ENCODE measurements at places on chromosomes 3 and 15.

DNA sequence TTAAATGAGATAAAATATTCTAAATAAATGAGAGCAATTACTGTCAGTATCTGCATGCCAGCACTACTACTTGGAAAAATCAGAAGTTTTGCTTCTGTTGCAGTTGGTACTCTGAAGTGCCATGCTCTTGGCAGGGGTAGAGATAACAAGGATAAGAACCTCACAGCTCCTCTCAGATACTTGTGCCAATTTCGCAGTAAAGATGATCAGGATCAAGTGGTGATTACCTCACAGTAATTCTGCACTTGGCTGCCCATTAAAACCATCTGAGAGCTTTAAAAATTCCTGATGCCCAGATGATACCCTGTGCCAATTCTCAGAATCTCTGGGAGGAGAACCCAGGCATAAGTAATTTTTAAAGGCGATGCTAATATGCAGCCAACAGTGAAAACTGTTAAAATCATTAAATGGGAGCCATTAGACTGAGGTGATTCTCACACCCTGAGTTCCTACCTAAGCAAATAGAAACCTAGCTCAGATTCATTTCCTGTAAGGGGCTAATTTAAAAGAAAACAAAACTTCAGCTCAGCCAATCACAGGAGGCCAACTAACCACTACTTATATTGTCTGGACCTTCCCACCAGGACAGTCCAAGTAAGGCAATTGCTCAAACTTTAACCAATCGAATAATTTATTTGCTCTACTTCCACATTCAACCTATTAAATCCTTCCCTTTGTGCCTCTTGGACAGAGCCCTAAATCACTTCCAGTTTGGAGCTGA is 171.2 kb downstream of the KCNMB2 start:
- no peak for DNase-seq

- DNase-seq, result no peak
Observed at GRCh38 chr3:52004906-52005395, 9.3 kb upstream of the RPL29 start.

DNA sequence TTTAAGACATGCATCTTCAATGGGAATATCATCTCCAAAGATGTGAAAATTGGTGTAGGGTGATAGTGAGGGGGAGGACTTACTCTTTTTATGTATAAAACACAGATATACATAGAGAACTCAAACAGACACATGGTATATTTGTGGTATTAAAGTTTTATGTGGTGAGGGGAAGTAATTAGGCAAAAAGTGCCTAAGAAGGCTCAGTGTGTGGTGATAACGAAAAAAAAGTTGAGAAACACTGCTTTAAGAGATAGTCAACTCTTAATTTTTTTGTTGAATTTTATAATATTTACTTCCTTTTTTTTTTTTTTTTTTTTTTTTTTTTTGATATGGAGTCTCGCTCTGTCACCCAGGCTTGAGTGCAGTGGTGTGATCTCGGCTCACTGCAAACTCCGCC is 174.2 kb upstream of the FRMD4B start:
- DNase-seq, result no peak

DNA sequence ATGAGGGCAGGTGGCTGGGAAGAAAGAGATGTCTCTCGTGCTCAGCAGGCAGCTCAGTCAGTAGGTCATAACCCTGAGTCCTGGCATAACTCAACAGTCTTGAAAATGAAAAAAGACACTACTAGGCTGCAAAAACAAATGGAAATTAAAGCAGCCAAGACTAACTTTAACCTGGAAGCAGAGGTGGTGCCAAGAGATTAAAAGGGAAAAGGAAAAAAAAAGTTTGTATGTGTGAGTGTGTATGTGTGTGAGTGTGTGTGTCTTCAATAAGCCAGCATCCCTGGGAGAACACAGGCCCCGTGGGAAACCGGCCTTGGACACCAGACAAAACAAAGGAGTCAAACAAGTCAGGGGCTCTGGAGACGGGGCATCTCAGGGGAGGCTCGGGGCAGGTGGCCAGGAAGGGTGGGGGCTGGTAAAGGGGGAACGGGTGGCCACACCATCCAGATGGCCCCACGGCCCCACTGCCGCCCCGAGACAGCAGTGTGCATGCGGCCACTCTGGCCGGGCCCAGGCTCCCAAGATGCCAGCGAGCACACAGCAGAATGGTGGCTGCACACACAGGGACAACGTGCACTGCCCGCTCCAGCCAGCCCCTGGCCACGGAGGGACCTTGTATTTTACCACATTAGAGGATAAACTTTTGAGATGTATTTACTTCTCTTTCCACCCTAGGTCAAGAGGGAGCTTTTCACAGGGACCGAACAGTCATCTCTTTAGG is 23.8 kb downstream of the CYFIP1 start:
- no peak for DNase-seq

DNA sequence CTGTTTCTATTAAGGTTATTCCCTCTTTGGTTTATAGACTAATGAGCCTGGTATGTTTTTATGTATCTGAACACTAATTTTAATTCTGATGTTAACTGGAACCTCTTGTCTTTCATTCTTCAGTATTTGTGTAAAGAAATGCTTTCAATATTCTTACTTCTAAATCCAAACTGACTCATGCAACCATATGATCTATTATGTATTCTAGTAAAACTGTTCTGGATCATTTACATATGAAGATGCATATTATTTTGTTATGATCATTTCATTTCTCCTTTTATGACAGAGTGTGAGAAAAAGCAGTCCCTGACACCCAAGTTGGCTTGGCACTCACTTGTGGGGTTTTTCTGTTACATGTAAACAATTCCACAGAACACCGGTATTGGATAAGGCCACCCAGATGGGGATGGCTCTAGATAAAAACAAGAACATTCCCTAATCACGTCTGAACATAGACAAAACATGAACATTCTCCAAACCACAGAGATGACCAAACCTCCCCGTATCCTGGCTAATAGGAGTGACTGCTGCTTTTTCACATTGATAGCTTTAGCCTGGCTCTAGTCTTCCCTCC is 72.2 kb upstream of the EPHB3 start:
- DNase-seq, result no peak

DNA sequence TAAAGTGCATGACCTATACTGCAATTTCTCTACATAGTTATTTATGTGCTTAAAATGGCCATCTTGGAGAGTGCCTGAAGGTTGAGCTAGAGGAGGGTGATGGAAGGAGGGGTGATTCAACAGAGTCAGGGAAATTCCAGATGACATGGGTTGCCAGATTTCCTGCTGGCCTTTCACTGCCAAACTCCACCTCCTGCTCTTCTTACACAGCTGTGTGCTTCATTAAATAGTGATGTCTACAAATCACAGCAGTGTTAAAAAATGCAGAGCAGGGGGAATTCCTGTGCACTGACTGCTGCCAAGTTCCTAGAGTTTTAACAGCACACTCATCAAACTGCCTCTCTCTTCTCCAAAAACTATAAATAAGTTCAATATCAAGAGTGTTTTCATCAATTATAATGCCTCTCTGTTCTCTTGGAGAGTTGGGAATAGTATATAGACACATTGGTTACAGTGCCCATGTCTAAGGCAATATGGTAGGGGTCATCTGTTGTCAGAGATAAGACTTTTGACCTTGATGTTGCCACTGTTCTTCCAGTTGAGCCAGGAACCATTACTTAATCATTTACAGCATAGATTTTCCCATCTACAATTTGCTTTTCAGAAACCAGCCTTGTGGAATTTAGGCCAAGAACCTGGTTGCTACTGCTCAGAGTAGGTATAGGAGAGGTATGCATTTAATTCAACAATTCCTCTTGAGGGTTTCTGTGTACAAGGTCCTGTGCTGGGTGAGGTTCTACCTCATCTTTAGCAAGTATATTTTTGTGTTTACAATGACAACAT is 79.6 kb downstream of the TP63 start:
- DNase-seq, result no peak

GRCh38 chr3:37704064-37704463 is 157.6 kb upstream of the CTDSPL start:
- DNase-seq, result no peak

GRCh38 chr3:184599143-184599542 is 37.6 kb downstream of the EPHB3 start:
- no peak for DNase-seq

DNA sequence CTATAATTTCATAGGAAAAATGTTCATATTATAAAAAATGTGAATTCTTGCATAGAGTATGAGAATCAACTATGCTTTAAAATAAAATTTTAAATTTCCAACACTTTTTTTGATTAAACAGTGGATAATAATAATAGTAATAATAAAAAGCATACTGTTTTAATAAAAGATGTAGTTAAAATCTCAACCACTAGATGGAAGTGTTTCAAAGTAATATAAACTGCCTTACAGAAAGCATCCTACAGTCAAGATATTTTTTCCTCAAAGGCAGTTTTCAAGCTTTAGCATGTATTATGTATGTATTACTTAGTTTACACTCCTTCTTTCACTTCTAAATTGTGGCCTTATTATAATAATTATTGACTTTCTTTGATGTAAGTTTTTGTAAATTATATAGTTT is 217.5 kb downstream of the CHL1 start:
- DNase-seq, result no peak

DNA sequence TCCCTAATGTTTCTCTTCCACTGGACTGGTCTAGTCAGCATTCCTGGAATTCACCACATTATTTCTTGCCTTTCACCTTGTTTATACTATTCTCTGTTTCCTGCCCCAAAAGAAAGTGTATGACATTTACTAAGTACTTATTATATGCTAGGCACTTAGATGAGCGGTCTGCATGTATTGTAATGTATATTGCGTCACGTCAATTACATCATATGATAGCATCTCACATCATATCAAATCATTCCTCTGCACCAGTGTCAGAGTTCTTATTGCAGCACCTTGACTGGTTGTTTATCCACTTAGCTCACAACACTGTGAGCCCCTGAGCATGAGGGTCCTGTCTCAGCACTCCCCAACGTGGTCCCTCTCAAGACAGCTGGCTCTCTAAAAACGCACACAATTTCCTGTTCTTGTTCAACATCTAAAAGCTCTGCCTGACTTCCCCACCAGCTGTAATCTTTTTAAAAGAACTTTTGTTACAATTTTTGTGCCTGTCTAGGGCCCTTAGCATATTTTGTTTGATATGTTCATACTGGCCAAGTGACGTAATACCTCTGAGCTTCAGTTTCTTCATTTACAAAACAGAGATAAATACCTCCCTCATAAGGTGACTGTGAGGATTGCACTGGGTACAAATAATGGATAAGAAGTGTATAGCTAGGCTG is 58.8 kb downstream of the ARHGAP31 start:
- no peak for DNase-seq

GRCh38 chr3:169402672-169403360 is 260.7 kb downstream of the MECOM start:
- DNase-seq, result no peak

GRCh38 chr3:127407026-127407939 is 119.4 kb upstream of the PRR20G start:
- DNase-seq, result no peak

DNA sequence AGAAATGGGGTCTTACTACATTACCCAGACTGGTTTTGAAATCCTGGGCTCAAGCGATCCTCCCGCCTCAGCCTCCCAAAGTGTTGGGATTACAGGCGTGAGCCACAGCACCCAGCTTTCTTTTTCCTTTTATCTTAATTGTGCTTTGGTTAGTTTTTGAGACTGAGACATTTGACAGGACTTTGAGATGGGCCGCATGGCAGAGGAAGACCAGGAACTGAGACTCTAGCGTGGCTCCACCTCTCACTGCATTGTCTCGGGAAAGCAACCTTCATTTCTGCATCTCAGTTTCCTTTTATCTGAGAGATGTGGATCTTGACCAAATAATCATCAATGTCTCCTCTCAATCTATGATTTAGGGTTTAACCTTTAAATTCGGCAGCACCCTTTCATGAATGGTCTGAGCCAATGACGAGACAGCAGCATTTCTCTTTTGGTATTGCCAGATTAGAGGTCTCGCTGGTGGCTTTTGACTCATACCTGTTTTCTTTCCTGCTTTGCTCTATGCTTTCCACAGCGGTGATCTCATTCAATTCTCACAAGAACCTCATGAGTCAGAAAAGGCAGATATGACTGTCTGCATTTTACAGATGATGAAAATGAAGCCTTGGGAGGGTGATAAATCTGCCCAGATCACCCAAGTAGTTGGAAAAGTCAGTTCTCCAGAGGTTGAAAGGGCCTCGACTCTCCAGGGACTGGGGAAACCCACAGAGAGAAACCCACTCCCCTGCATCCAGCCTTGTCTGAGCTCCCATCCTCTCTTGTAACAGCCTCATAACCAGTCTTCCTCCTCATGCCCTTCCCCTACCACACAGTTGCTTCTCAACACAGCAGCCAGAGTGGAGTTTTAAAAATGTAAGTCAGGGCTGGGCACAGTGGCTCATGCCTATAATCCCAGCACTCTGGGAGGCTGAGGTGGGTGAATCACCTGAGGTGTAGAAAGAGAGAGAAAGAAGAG is 84.8 kb upstream of the FOXB1 start:
- DNase-seq, result no peak

DNA sequence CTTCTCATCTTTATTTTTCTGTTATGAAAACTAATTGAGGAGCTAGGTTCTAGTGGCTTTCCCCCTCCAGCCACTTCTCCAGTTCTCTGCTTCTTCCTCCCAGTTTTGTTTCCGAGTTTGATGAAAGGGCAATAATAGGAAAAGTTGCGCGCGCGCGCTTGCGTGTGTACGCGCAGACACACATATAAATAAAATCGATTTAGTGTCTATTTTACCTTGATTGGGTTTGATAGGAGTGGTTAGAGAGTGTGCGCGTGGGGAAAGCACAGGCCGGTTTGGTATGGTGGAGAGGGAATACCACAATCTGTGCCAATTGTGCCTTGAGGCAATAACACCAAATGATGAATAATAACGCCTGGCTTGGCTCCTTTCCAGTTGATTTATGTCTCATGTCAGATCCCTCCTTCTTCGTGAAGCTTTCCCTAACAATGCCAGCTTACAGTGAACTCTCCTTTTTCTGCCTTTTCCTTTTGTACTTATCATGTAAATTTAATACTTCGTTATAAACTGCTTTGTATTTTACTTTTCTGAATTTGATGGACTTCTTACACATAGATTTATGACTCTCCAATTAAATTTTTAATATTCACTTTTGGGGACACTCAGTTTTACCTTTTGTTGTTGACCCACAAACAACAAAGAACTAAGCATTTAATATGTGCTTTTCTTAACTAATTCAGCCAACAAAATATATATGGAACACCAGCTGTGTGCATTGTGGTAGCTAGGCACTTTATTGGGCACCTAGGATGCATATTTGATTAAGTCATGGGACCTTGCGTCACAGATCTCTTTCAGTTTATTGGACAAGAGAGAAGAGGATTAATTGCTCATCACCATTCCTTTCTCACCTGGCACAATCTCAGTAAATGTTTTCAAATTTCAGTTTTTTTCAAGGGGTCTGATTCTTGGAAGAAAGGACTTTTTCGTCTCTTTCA is 1.7 kb downstream of the TIPARP start:
- no peak for DNase-seq

DNA sequence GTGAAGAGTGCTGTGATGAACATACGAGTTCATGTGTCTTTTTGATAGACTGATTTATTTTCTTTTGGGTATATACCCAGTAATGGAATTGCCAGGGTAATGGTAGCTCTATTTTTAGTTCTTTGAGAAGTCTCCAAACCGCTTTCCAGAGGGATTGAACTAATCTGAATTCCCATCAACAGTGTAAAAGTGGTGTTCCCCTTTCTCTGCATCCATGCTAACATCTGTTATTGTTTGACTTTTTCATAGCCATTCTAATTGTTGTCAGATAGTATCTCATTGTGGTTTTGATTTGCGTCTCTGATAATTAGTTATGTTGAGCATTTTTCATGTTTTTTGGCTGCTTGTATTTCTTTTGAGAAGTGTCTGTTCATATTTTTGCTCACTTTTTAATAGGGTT is 54.8 kb upstream of the UTS2B start:
- DNase-seq, result no peak

- no peak for DNase-seq
Observed at GRCh38 chr3:115007966-115008365, 139.1 kb downstream of the ZBTB20 start.
